AG04449 (cell line): ENCODE measurements at places on chromosomes 2 and 18.

- no peak for DNase-seq
Measured at GRCh38 chr18:46070815-46071652, 1.0 kb downstream of the PSTPIP2 start.

DNA sequence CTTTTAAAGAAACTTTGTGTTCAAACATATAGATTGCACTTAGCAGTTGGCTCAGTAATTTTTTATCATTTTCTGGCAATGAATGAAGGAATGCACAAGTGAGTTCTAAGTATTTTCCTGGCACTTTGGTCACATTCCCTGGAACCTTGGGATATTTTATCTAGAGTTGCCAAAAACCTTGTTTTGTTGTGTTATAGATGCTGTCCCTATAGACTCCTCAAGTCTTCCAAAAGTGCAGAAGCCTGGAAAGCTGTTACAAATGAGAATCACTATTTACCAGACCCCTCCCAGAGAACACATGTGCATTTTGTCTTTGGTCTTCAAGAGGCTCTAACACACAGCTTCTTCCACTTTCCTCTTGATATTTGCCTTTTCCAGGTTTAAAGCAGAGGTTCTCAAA lies 108.3 kb downstream of the RND3 start:
- no peak for DNase-seq

GRCh38 chr2:72859831-72860262 lies 27.4 kb upstream of the SPR start:
- no peak for DNase-seq

DNA sequence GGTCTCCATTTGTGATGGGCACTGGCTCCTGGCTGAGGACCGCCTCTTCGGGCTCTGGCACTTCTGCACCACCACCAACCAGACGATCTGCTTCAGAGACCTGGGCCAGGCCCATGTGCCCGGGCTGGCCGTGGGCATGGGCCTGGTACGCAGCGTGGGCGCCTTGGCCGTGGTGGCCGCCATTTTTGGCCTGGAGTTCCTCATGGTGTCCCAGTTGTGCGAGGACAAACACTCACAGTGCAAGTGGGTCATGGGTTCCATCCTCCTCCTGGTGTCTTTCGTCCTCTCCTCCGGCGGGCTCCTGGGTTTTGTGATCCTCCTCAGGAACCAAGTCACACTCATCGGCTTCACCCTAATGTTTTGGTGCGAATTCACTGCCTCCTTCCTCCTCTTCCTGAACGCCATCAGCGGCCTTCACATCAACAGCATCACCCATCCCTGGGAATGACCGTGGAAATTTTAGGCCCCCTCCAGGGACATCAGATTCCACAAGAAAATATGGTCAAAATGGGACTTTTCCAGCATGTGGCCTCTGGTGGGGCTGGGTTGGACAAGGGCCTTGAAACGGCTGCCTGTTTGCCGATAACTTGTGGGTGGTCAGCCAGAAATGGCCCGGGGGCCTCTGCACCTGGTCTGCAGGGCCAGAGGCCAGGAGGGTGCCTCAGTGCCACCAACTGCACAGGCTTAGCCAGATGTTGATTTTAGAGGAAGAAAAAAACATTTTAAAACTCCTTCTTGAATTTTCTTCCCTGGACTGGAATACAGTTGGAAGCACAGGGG lies 5.5 kb downstream of the TMEM37 start:
- no peak for DNase-seq

DNA sequence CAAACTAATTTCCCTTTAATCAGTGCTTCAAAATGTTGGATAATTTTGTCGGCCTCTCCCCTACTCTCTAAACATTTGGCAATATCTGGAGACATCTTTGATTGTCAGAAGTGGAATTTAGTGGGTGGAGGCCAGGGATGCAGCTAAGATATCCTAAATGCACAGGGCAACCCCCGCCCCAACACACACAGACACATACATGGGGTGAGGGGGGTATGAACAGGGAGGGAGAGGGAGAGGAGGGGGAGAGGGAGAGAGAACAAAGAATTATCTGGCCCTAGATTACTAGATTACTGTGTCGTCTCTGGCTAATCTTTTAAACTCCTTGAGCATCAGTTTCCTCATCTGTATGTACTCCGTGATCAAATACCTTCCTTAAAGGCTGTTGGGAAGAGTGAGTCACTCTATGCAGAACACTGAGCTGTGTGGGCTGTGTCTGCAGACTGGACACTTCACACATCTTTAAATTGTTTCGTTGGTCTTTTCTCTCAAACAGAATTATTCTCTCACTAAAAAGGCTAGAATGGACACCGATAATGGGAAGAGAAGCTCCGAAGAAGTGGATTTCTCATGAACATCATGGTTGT lies 2.9 kb downstream of the RNF149 start:
- DNase-seq = no peak

GRCh38 chr2:46806526-46806925 lies 109.1 kb downstream of the MCFD2 start:
- DNase-seq = no peak

DNA sequence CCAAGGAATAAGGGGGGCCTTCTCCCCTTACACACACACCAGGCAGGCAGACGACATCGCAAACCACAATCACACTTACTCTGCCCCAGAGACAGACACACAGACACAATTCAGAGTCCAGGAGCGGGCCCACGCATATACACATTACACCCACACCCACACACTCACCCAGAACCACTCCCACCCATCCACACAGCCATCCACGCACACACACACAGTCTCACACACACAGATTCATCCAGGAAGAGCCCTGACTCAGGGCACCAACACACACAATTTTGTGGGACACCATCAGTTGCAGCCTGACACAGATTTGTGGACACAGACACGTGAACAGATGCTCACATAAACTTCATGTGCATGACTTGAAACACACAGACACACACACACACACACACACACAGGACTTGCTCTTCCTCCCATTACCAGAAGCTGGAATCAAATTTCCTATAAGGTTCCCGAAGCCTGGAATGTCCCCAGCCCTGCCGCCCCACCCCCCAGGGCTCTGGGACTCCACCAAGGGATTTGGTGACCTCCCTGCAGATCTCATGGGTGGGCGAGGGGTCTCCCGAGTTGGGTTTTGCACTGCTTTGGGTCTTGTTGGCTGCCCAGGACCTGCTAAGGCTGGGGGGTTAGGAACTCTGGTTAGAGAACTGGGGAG lies 23.5 kb downstream of the TNS1 start:
- DNase-seq = no peak

DNA sequence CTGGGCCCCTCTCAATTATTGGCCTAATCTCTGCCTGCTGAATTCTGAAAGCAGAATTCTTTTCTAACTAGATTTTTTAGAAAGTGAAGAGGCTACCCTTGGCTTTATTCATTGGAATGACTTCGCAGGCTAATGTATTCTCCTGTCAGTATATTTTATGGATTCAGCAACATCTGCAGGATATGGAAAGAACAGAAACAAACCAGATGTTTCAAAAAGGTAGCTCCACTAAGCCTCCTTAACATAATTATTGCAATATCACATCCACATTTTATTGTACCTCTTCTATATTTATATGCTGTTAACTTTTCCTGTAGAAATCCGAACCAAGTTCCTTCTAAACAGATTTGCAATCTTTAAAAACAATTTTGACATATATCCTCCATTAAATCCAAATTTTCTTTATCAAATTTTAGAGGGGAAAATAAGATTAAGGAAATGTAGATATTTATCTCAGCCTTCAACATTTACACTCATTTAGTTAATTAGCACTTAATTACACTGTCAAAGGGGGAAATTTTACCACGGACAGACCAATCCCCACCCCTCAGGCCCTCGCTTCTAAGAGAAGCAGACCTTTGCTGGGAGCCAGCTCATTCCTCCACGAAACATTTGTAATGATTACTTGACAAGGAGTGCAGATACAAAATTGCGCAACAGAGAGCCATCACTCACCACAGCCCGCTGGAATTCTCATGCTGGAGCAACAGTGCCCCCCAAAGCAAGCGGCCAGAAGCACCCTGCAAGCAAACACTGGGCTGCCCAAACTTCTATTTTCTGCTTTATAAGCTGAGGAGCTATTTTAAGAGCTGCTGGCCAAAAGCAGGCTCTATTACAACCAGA lies 253.4 kb downstream of the ETAA1 start:
- peak; percentile 92 for DNase-seq

- DNase-seq = no peak
Measured at GRCh38 chr2:71783215-71783614, 329.9 kb downstream of the DYSF start.

- no peak for DNase-seq
Measured at GRCh38 chr2:201280191-201281040, 20.1 kb downstream of the CASP8 start.

- no peak for DNase-seq
Measured at GRCh38 chr2:224395620-224396390, 6.1 kb downstream of the FAM124B start.

DNA sequence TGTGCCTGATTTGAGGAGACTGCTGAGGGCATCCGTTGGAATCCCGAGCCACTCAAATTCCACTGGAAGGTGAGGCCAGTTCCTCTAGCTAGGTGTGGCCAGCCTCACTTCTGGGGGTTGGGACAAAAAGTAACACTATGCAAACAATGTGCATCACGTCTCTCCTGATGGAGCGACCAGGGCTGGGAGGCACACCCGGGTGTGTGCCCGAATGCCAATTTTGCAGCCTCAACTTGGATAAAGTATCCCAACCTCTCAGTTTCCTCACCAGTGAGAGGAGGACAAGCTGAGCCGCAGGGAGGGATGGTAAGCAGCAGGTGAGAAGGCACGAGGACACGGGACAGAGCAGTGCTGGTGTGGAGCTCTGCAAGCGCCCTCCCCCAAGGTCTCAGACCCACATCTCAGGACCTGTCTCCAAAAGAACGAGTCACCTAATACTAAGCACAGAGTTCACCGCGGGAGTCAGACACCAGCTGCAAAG lies 218.3 kb downstream of the HAUS1 start:
- DNase-seq = no peak

- no peak for DNase-seq
Measured at GRCh38 chr2:102520801-102521200, 47.8 kb downstream of the SLC9A4 start.

- no peak for DNase-seq
Measured at GRCh38 chr2:127683757-127684156, 8.4 kb upstream of the LIMS2 start.

GRCh38 chr18:9671214-9671613 lies 36.9 kb upstream of the RAB31 start:
- DNase-seq = no peak

DNA sequence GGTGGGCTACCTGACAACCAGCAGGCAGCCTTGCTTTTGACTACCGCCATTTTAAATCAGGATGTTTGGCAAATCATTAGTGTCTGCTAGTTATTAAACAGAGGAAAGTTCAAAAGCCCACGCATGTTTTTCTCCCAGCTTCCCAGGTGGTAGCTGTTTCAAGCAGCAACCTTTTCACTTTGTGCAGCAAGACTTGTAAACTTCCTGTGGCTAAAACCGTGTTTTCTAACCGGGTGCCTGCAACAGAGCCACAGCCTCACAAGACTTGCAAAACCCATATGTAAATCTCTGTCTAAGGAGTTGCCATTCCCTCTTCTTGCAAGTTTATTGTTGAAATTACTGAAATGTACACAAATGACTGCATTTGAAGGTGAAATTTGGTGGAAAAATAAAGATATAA lies 633.1 kb downstream of the BCL11A start:
- no peak for DNase-seq

DNA sequence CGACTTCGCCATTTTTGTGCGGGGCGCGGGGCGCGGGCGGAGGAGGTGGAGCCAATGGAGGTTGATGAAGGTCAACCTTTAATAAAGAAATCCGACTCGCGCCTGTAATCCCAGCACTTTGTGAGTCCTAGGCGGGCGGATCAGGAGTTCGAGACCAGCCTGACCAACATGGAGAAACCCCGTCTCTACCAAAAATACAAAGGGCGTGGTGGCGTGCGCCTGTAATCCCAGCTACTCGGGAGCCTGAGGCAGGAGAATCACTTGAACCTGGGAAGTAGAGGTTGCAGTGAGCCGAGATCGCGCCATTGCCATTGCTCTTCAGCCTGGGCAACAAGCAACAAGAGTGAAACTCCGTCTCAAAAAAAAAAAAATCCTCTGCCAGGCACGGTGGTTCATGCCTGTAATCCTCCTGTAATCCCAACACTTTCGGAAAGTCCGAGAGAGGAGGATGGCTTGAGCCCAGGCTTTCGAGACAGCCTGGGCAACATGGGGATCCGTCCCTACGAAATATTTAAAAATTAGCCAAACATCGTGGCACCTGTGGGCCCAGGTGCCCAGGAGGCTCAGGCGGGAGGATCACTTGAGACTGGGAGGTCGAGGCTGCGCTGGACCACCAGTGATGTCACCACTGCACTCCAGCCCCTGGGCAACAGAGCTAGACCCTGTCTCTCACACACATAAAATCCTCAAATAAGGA lies 493 bp upstream of the PREB start:
- no peak for DNase-seq

- no peak for DNase-seq
Measured at GRCh38 chr2:148967056-148967455, 71.4 kb upstream of the LYPD6B start.

DNA sequence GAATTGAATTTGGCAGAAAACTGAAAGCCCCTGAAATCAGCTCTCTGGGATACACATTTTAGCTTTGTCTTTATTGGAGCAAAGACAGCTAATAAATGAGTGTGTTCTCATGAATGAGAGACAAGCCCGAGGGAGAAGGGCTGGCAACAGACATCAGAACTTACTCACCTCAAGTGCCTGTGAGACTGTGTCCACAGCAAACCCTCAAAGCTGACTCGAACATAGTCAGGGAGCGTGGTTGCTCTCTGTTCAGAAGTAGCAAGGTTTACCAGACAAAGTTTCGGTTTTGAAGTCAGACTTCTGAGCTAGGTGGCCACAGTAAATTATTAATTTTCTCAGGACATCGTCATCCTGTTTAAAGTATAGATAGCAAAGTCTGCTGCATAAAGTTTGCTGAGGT lies 207.9 kb downstream of the CMPK2 start:
- DNase-seq = no peak

DNA sequence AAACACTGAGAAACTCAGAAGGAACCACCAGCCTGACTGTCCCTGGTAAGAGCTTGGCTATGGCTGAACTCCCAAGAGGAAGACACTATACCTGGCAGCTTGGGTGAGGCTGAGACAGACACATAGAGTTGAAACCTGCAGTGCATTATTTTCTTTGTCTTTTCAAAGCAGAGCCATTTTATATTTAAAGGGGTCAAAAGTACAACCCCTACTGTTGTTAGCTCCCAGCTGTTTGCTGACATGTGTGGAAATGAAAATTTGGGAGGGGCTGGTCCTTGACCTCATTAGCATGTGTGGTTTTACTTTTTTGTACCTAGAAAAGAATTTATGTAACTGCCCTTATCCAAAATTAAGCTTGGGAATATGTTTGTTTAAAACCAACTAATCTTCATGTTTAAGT lies 309.0 kb downstream of the RPRM start:
- no peak for DNase-seq
